NCI-H2029 (cell line): ENCODE measurements at places on chromosomes 2 and 18.

- DNase-seq = no peak
These were observed 23.8 kb upstream of the DNER start for GRCh38 chr2:229738024-229738625.

DNA sequence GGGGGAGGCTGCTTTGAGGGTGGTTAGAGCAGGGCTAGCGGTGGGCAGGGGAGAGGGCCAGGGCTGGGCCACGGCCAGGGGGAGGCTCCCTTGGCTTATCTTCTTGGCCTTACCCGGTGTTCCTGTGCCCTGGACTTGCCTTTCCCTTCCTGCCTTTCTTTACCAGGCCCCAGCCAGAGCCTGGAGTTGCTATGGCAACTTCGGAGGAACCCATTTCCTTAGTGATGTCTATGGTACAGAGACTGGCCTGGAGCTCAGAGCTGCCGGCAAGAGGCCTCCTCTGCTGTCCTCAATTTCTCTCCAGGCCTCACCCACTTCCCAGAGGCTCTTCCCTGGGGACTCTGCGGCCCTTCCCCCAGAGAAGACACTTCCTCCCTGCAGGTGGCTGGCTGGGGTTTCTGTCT lies 11.5 kb downstream of the SPEG start:
- no peak for DNase-seq

DNA sequence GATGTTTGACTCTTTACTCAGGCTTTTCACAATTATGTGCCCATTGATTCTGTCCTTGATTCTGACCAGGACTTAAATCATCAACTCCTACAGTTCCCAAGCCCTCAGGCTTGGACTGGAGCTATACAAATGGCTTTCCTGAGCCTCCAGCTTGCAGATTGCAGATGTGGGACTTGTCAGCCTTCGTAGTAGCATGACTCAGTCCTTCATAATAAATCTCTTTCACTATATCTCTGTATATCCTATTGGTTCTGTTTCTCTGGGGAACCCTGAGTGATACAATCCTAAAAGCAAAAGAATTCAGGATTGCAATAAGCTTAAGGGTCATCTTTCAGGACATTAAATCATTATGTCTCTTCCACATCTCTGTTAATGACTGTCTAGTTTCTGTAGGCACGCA lies 356.6 kb downstream of the RIT2 start:
- DNase-seq = no peak

DNA sequence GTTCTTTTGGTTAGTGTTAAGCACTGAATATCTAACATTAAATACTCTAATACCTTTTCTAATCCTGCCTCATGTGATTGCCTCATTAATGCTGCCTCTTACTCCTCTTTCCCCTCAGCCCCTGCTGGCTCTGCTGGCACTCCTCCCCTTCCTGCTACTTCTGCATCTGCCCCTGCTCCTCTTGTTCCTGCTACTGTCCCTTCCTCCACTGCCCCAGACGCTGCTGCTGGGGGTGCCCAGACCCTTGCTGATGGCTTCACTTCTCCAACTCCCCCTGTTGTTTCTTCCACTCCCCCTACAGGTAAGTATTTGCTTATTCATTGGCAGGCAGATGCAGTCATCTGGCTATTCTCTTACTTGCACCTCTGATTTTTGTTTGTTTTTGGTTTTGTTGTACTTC lies 68.5 kb downstream of the ABI2 start:
- DNase-seq = no peak

DNA sequence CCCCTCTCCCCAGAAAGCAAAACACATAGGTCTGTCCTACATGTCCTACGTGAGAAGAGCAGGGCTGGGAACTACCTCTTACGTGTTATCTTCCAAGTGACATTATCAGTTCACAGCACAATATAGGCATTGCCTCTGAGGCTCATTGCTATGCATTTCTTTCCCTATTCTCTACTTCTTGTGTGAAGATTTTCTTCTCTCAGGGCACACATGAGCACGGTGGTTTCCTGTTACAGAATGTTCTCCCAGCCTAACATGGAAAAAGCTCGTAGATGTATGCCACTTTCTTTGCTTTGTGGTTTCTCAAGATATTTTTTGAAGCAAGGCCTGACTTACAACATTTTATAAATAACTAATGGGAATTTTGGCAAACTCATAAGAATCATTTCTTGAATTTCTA lies 19.4 kb upstream of the DSC3 start:
- no peak for DNase-seq

DNA sequence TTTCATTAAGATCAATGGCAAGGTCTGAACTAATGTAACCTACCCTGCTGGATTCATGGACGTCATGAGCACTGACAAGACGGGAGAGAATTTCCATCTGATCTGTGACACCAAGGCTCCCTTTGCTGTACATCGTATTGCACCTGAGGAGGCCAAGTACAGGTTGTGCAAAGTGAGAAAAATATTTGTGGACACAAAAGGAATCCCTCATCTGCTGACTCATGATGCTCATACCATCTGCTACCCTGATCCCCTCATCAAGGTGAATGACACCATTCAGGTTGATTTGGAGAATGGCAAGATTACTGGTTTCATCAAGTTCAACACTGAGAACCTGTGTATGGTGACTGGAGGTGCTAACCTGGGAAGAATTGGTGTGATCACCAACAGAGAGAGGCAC lies 82.3 kb upstream of the NDUFV2 start:
- DNase-seq = no peak
